ENCODE measurements at places on chromosomes 4 and X. TPM values are rescaled to one million over a fixed set of nuclear protein-coding genes. Genes with fewer than 3 reads are reported as not detected.

The PLXNA3 gene
- 9.1 TPM for total RNA-seq

The LRCH2 gene
- 4.6 TPM for total RNA-seq

The IQCM gene
- 0.16 TPM for total RNA-seq

The SMR3B gene
- not detected for total RNA-seq

The LIMCH1 gene
- 0.17 TPM for total RNA-seq

The KIF4A gene
- total RNA-seq, result 0.86 TPM

The CLOCK gene
- total RNA-seq, result 10.7 TPM

The CLDN2 gene
- not detected for total RNA-seq

The KIAA1210 gene
- total RNA-seq, result not detected

The NKX1-1 gene
- total RNA-seq, result not detected

The CFI gene
- total RNA-seq, result 1.8 TPM

The NDNF gene
- 0.09 TPM for total RNA-seq

The CAPN6 gene
- not detected for total RNA-seq

The SPON2 gene
- 703 TPM for total RNA-seq

The GRIA2 gene
- not detected for total RNA-seq

The MAGEB2 gene
- not detected for total RNA-seq

The PAGE1 gene
- total RNA-seq, result not detected

The SSX1 gene
- total RNA-seq, result not detected

The SNX12 gene
- total RNA-seq, result 65.1 TPM

The CXCR3 gene
- not detected for total RNA-seq
